ENCODE measurements at places on chromosomes 6 and 20. TPM values are rescaled to one million over a fixed set of nuclear protein-coding genes. Genes with fewer than 3 reads are reported as not detected.

The VEGFA gene
- 36.3 TPM for total RNA-seq

GRCh38 chr20:61986762-61987321, 78.8 kb downstream of the TAF4 start:
- DNase-seq: no peak

DNA sequence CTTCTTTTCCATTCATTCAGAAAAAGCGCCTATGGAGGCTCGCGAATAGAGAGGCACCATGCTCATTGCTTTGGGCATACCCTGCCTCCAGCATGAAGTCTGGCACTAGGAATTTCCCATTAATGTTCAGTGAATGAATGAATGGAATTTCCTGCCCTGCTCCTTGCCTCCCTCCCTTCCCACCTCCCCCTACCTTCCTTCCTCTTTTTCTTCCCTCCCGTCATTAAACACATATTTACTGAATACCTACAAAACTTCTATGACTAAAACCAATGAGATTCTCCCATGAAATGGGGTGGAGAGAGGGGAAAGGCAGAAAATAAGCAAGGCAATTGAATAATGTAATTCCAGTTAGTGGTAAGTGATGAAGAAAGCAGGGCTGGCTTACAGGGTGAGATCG, 213.8 kb upstream of the AGPAT4 start:
- DNase-seq: no peak

The NMBR gene
- total RNA-seq: not detected

DNA sequence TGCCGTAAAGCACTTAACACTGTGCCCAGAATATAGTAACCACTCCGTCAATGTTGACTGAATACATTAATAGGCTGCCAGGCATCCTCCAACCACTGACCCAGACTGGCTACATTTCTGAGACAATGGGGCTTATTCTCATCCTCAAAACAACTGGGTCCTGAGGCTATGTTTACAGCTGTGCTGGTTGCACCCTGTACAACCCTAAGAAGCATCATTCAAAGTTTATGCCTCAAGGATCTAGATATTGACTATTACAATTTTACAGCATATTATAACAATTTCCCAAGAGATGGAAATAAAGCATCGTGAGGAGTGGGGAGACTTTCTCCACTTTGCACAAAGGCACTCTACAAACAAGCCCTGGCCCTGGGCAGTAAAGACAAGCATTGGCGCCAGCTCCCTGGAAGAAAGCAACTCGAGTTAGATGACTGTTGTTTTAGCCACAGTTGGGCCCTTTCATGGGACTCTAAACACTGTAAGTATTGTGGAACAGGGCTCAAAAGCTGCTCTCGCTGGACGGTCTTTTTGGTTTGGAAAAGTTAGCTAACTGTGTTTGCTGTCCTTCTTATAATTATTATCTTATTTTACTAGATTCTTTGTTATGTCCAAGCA, 30.2 kb downstream of the MYLIP start:
- DNase-seq: no peak

DNA sequence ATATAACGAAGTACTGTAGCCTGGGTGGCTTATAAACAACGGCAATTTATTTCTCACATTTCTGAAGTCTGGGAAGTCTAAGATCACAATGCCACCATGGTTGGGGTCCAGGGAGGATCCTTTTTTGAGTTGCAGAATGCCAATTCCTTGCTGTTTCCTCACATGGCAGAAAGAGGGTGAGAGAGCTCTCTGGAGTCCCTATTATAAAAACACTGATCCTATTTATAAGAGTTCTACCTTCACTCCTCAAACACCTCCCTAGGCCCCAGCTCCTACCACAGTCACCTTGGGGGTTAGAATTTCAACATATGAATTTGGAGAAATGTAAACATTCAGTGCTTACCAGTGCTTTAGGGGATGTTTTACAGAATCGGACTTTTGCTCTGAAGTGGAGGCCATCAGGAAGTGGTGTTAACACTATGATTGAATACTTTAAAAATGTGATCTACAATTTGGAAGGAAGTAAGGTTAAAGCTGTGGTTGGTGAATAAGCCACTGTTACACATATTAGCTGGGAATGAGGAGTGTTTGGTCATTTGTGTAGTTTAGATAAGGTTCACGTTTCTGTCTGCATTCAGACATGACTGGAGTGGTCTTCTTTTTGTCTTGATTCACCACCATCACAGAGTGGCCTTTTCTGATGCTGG, 79.9 kb upstream of the SPTLC3 start:
- no peak for DNase-seq

The TEAD3 gene
- 18.0 TPM for total RNA-seq

The TRAPPC3L gene
- total RNA-seq: not detected

The BTN1A1 gene
- total RNA-seq: 0.09 TPM

- DNase-seq: no peak
Measured at GRCh38 chr6:28323813-28324424, 12.0 kb downstream of the ZSCAN31 start.

DNA sequence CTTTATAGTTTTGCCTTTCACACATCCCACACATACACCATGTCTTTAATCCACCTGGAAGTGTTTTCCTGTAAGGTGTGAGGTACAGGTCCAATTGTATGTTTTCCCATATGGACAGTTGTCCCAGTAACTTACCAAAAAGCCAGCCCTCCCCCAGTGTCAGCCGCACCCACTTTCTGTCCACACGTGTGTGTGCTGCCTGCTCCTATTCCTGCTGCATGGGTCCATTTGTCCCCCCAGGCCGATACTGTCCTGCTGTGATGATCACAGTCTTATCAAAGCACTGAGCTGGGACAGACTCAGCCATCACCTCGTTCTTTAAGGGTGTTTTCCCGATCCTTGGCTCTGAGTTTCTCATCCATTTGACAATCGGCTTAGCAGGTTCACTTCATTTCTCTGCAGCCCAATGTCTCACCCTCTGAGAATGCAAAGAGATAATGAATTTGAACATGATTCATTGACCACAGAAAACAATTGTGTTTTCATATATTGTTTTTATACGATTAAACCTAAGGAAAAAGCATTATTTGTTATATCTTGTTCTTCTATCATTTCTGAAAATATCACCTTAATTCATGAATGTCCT, 9.6 kb downstream of the VSX1 start:
- DNase-seq: no peak

- peak; percentile 81 for DNase-seq
Measured at GRCh38 chr6:34115403-34115795, 30.5 kb downstream of the GRM4 start.

DNA sequence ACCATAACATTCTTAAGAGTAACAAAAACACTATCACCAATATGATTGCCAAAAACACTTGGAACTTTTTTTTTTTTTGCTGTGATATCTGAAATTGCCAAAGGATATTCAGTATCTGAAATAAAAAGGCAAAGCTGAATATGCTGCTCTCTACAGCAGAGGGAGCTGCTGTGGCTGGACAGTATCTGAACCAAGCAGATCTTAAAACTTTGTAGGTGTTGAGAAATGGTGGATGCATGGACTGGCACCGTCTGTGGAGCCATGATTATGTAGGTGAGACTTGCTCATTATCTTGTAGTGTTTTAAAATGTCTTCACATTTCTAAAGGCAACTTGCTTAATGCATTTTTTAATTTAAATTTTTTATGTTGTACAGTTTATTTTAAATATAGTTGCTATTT, 9.2 kb downstream of the PDCD2 start:
- no peak for DNase-seq

The SOX18 gene
- total RNA-seq: 56.7 TPM

GRCh38 chr6:168785720-168786511, 344.9 kb downstream of the SMOC2 start:
- no peak for DNase-seq

- no peak for DNase-seq
Measured at GRCh38 chr6:114280239-114280982, 62.4 kb downstream of the HS3ST5 start.

DNA sequence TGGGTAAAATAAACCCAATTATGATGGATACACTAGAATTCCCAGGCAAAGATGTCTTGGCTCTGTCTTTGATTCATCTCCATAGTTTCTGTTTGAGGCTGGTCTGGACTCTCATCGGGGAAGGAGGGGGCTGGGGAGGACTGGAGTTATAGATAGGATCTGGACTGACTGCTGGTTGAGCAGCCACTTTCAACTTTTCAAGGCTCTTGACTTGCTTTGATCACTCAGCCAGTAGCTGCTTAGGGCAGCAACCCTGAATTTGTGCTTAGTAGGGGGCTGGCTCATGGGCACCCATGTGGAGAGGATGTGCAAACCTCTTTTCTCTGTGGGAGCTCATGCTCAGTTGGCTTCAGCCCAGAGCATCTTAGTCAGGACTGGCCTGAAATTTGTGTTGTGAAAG, 114.0 kb upstream of the NEDD9 start:
- DNase-seq: peak; percentile 59

DNA sequence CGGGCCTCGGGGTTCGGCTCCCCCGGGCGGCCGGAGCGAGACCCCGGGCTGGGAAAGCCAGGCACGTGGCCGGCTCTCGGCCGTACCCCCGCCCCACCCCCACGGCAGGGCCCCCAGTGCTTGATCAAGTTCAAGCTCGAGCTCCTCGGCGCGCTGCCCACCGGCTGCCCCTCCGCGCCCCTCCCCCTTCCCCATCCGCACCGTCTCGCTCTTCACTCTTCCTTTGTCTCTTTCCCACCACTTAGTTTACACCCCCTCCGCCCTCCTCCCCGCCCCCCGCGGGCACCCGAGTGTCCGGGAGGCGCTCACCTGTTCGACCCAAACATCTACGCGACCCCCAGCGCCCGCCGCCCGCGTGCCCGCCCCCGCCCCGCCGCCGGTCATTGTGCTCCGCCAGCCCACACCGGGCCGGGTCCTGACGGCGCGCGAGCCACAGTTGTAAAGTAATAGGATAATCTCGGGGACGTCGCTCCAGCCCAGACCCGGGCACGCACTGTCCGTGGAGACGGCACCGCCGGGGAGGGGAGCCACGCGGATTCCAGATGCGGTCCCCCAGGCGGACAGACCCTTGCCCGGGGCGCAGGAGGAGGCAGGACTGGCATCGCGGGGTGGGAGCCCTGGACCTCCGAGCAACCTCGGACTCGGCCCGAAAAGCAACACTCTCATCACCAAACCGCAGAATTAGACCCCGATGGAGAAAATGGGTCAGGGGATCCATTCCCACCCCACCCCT, 100.7 kb downstream of the NOL4L start:
- peak; percentile 77 for DNase-seq

- DNase-seq: peak; percentile 39
Measured at GRCh38 chr6:43254846-43255245, 11.6 kb downstream of the TTBK1 start.

The PSORS1C2 gene
- not detected for total RNA-seq

- DNase-seq: no peak
Measured at GRCh38 chr6:27816906-27817305, 95.3 kb downstream of the OR2B2 start.

DNA sequence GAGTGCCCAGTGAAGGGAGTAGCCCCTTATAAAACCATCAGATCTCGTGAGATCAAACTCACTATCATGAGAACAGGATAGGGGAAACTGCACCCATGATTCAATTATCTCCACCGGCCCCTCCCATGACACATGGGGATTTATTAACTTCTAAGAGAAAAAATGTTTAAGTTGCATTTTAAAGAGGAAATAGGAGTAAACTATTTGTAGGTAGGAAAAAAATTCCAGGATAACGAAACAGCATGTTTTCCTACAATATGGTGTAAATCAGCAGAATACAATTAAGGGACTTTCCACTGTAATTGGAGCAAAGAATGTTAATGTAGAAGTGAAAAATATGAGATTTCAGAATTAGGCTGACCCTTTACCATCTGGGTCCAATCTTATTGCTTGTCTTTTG, 63.9 kb downstream of the FBXO5 start:
- no peak for DNase-seq

The SFTA2 gene
- 30.5 TPM for total RNA-seq

GRCh38 chr6:73739096-73739495, 43.1 kb downstream of the CD109 start:
- DNase-seq: no peak

DNA sequence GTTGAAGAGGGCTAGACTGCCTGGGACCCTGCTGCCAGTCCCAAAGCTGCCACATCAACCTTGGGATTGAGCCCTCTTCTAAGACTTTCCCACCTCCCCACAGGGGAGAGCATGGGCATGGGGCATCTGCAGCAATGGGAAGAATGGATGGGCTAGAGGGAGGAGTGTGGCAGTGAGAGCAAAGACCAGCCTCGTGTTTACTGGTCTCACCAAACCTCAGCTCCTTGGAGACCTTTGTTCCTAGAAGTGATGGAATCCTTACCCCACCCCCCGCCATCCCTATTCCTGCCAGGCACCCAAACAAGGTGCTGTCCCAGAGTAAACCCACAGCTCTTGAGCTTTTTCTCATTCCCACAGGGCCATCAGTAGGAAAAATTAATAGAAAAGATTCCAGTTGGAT, 20.0 kb upstream of the ARMC12 start:
- DNase-seq: no peak

All from kidney (tissue), 22 donors.